ENCODE measurements at places on chromosomes 5 and 9. TPM values are rescaled to one million over a fixed set of nuclear protein-coding genes. Genes with fewer than 3 reads are reported as not detected.

- no peak for DNase-seq
Observed at GRCh38 chr9:90552317-90552716, 90.3 kb downstream of the DIRAS2 start.

DNA sequence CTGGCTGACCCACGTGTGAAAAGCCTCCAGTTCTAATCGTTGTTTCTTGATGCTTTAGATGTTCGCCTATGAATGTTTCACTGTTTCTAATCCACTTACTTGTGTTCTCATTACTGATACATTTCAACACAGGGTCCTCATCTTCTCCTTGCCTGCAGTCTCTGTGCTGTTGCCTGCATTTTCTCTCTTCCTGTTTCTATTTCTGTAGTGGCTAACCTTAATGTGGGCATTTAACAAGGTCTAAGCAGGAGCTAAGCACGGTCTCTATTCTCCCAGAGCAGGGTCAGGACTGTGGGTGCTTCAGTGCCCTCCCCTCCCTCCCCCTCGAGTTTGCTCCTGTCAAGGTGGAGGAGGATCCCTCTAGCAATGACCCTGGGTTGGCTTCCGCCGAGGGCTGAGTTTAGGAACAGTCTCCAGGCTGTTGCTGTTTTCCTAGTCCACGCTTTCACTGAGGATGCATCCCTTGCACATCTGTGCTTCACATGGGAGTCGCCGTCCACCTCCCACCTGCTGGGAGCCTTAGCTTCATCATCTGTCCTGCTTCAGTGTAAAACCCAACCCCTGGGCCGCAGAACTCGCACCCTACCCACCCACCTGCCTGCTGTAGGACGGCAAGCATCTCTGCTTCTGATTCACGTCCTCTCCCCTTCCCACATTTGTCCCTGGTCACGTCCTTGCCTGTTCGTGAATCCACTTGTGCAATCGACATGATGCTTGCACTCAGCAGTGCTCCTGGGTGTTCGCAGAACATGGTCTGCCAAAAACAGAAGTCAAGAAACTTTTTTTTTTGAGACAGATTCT lies 2.4 kb upstream of the EXOC3 start:
- no peak for DNase-seq

GRCh38 chr5:112907166-112907631 lies 14.8 kb downstream of the REEP5 start:
- DNase-seq: no peak

GRCh38 chr5:31781772-31782171 lies 142.8 kb downstream of the PDZD2 start:
- DNase-seq: no peak

- no peak for DNase-seq
Observed at GRCh38 chr9:89449261-89449671, 48.6 kb downstream of the SEMA4D start.

DNA sequence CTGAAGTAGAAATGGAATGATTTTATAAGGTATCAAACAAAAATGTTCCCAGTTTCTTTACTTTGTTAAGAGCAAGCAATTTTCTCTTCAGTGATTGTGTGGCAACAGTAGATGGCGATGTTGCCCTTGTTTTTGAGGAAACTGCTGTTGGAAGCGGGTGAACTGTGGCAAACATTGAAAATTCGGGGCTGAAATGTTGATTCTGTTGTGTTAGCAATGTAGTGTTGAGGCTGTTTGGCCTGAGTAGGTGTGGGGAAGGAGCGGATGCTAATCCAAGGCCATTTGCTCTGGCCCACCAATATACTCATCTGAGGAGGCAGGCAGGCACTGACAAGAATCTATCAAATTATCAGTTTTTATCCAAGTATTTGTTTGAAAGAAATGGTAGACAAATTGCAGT lies 129.8 kb downstream of the SLC12A2 start:
- DNase-seq: peak; percentile 56

DNA sequence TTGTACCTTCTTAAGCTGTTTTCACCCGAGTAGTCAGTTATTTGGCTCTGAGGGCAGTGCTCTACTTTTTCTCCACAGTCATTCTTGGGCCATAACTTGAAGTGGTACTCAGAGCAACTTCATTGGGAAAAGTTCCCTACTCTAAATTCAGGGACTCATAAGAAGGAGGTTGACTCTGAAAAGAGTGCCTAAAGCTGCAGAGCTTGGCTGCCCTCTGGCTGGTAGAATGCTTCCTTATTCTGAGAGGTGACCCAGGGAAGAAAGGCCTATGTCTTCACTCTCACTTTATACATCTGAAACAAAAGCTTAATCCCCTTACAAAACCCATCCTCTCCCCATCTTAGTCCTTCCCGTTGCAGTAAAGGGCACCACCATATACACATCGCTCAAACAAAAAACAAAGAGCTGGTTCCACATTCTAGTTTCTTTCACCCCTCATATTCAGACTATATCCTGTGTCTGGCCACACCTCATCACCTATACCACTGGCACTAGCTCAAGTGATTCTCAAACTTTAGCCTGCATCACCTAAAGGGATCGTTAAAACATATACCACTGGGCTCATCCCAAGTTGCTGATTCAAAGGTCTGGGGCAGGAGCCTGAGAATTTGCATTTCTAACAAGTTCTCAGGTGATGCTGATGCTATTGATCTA lies 7.9 kb downstream of the IGIP start:
- DNase-seq: no peak

- no peak for DNase-seq
Observed at GRCh38 chr9:81183761-81184160, 505.6 kb downstream of the TLE1 start.

DNA sequence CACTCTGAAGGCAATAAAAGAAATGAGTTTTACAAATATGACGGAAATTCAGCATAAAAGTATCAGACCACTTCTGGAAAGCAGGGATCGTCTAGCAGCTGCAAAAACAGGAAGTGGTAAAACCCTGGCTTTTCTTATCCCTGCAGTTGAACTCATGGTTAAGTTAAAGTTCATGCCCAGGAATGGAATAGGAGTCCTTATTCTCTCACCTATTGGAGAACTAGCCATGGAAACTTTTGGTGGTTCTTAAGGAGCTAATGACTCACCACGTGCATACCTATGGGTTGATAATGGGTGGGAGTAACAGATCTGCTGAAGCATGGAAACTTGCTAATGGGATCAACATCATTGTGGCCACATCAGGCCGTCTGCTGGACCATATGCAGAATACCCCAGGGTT lies 93.5 kb upstream of the RGMB start:
- no peak for DNase-seq

DNA sequence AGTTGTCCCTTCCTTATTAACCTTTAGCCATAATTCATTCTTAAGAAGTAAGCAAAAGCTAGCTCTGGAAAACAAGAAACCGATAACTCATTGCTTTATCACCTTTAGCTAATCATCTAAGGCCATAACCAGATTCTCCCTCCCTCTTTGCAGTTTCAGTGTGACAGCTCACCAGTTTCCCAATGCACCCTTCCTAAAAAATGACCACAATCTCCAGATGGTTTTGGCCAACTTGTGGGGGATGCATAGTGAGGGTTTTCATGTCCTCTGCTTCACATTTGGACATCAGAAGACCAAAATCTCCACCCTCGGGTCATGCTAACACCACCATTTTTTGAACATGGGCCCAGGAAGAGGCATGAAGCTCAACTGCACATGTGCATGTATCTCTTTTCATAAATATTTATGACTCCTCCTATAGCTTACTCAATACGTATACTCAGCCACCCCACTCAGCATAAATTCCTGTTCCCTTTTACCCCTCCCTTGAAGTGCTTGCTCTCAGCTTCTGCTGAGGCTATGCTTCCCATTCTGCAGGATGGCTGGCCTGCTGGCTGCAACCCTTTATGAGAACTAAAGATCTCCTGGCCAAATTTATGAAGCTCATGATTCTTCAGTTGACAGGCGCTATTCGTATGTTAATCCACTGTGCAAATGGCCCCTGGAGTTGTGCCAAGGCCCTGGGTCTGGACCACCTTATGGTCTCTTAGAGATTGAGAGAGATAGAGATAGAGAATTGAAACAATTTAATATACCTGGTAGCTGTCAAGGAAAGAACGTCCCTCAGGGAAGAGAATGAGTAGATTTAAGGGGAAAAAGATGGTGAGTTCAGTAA lies 14.8 kb downstream of the PPP3R2 start:
- no peak for DNase-seq

- DNase-seq: peak; percentile 26
Observed at GRCh38 chr5:157464519-157465171, 4.6 kb downstream of the NIPAL4 start.

GRCh38 chr9:108211411-108211955 lies 644.3 kb downstream of the ACTL7B start:
- DNase-seq: no peak

GRCh38 chr9:14209399-14210345 lies 104.3 kb downstream of the NFIB start:
- no peak for DNase-seq

- DNase-seq: no peak
Observed at GRCh38 chr5:102595332-102595731, 96.5 kb upstream of the SLCO6A1 start.

- no peak for DNase-seq
Observed at GRCh38 chr5:149392718-149393117, 13.6 kb upstream of the IL17B start.

DNA sequence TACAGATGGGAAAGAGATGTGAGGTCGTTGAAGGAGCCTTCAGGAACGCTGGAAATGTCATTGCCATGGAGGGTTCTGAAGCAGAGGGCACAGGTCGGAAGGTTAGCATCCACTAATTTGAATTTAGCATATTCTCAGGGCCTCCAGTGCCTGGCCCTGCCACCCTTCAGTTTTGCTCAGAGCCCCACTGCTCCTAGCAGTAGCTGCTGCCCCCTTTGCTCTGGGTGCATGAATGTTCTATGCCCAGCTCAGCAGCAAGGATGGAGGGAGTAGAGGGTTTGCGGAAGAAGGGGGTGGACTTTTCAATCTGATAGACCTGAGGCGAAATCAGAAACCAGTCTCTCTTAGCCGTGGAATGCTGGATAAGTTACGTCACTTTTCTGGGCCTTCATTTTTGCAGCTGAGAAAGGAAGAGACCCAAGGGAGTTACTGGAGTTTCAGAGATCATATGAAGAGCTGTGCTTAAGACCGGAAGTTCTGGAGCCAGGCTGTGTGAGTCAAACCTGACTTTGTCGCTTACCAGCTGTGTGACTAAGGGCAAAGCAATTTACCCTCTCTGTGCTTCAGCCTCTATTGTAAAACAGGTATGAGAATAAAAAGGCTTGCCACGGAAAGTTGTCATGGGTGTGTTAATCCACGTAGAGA lies 133.2 kb upstream of the PANK3 start:
- DNase-seq: no peak

GRCh38 chr9:7392148-7392547 lies 407.4 kb downstream of the DMAC1 start:
- no peak for DNase-seq

GRCh38 chr5:103866169-103866568 lies 303.6 kb upstream of the NUDT12 start:
- no peak for DNase-seq

GRCh38 chr5:155651-156410 lies 35.5 kb upstream of the LRRC14B start:
- peak; percentile 7 for DNase-seq

DNA sequence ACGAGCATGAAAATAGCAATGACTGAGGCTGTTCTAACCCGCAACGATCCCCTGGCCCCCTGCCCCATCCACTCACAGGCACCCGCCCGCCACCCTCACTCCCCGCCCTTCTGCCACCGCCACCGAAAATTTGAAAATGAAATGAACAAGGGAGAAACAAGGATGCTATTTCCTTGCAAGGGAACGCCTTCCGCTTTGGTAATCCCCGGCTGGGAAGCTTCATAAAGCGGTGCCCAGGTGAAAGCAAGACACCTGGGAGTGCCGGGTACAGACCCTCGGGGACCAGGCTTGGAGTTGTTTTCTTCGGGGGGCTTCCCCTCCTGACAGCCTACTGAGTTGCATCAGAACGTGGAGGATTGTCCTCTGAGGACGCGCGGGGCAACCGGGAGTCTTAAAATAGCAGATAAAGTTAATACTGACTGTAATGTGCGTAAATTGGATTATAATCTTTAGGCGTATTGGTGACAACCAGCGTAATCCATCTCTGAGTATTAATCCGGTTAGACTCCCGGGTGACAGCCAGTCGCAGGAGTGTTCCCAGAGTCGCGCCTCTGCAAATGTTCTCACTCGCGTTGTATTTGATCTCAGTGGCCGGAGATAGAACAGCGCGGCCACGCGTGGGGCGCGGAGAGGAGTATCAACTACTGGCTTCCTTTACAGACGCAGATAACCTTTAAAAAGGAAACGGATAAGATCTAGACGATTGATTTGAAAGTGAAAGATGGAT lies 885 bp upstream of the MLLT3 start:
- peak; percentile 69 for DNase-seq

DNA sequence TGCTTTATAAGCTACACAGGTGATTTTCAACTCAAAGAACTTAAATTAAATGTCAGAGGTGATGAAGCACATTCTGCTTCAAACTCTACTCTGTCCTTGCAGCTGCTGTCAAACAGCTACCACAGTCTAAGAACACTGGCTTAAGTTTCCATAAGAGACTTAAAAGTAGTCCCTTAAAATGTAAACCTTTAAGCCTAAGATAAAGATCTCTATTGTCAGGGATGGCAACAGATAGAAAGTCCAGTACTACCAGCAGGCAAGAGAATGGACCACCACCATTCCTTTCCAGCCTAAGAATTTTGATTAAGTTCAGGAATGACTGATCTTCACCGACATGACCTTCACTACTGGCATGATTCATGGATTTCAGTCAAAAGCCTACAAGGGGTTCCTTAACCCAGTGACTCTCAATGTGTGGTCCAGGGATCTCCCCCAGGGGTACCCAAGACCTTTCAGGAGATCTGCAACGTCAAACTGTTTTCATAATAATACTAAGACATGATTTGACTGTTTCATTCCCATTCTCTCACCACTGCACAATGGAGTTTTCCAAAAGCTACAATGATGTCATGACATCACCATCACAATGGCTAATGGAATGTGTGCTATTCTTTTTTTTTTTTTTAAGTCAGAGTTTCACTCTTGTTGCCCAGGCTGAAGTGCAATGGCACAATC lies 41.1 kb upstream of the PLPP6 start:
- DNase-seq: no peak

GRCh38 chr9:68852941-68853340 lies 147.9 kb downstream of the PIP5K1B start:
- DNase-seq: no peak

GRCh38 chr9:124964056-124964455 lies 23.2 kb upstream of the GOLGA1 start:
- no peak for DNase-seq

- DNase-seq: no peak
Observed at GRCh38 chr9:80066931-80067330, 495.2 kb downstream of the TLE4 start.

DNA sequence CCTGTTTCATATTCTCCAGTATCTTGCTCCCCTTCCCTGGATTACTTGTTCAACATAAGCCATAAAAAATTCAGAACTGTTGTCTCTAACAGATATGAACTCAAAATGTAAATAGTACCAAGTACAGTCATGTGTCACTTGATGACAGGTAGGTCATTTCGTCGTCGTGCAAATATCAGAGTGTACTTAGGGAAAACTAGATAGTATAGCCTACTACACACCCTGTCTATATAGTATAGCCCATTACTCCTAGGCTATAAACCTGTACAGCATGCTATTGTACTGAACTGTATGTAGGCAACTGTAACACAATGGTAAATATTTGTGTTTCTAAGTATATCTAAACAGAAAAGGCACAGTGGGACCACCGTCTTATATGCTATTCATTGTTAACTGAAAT lies 39.1 kb downstream of the SMIM15 start:
- DNase-seq: peak; percentile 54

The GRIA1 gene
- total RNA-seq: not detected

The GPR151 gene
- not detected for total RNA-seq

The EXOSC2 gene
- 34.2 TPM for total RNA-seq

The FAM78A gene
- total RNA-seq: 1.5 TPM

The PAEP gene
- not detected for total RNA-seq

The FGFR4 gene
- 58.7 TPM for total RNA-seq

The NR6A1 gene
- total RNA-seq: 4.9 TPM

The CEP72 gene
- 3.8 TPM for total RNA-seq

The IFNA13 gene
- total RNA-seq: not detected
